ENCODE measurements at places on chromosomes 4 and X. TPM values are rescaled to one million over a fixed set of nuclear protein-coding genes. Genes with fewer than 3 reads are reported as not detected.

TMEM164 gene
- 106 TPM for total RNA-seq

CWH43 gene
- not detected for total RNA-seq

SRPK3 gene
- 0.13 TPM for total RNA-seq

JCHAIN gene
- 0.20 TPM for total RNA-seq

PABPC1L2B gene
- total RNA-seq: not detected

ZNF185 gene
- total RNA-seq: 7.5 TPM

DCX gene
- not detected for total RNA-seq

COQ2 gene
- 21.7 TPM for total RNA-seq

All from A549 treated with Hydrocortisone at 1 μM for 4 hours (cell line).